ENCODE measurements at places on chromosomes 5 and 9.
A peak's percentile ranks its signal among the peaks of the same experiment; 100 is the strongest.

DNA sequence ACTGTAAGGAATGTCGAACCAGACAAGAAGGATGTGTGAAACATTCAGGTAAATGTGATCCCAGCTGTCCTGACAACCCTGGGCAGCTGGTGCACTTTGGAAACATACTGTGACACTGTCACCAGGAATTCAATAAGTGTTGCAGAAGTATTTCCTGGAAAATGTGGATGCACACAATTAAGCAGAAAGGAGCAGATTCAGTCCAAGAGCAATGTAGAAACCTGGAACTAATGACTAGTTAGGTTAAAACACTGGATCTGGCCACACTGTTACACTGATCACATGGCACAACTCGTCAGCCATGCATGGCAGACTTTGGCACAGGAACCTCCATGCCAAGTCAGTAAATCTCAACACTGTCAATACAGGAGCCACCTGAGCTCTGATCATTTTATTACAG is 109.0 kb downstream of the FAM174A start:
- DNase-seq = no peak

DNA sequence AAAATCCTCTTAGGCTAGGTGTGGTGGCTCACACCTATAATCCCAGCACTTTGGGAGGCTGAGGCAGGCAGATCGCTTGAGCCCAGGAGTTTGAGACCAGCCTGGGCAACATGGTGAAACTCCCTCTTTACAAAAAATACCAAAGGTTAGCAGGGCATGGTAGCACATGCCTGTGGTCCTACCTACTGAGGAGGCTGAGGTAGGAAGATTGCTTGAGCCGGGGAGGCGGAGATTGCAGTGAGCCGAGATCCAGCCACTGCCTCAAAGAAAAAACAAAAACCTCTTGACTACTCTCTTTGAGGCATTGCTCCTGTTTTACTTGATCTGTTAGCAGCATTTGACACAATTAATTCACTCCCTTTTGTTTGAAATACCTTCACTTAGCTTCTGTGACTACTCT is 20.7 kb downstream of the KIF2A start:
- DNase-seq = no peak

DNA sequence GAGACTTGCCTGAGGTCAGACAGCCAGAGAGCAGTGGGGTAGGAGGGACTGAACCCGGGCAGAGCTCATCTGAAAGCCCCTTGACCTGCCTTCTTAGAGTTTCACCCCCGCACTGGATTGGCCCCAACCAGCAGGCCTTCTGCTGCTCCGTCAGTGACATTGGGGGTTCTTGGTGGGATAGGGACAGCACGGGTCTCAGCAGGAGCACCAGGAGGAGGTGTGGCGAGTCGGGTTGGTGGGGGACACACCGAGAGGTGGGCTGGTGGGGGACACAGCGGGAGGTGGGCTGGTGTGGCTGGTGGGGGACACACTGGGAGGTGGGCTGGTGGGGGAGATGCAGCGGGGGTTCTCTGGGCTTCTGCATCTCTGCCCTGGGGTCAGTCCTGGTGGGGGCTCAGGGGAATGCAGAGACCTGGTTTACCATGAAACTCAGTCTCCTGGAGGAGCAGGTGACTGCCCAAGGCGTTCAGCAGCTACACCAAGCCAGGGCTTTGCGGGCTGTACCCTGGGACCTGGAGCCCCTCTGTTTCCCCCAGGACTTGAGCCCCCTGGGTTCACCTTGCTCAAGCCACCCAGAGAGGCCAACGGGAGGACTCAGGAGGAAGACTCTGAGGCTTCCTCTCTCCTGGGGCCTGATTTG is 28.1 kb upstream of the RNU6ATAC start:
- no peak for DNase-seq

- peak; percentile 20 for DNase-seq
These were observed 17.0 kb downstream of the PLPP7 start for GRCh38 chr9:131306397-131307004.

GRCh38 chr9:36665387-36665786 is 92.7 kb downstream of the MELK start:
- no peak for DNase-seq

GRCh38 chr5:38141665-38142064 is 116.7 kb upstream of the EGFLAM start:
- DNase-seq = no peak
